ENCODE measurements at places on chromosomes 2 and 18. TPM values are rescaled to one million over a fixed set of nuclear protein-coding genes. Genes with fewer than 3 reads are reported as not detected.
A peak's percentile ranks its signal among the peaks of the same experiment; 100 is the strongest.

GRCh38 chr2:201816657-201817575 lies 10.6 kb downstream of the CDK15 start:
- DNase-seq = no peak

GRCh38 chr2:32172870-32173269 lies 7.2 kb downstream of the SLC30A6 start:
- DNase-seq = no peak

DNA sequence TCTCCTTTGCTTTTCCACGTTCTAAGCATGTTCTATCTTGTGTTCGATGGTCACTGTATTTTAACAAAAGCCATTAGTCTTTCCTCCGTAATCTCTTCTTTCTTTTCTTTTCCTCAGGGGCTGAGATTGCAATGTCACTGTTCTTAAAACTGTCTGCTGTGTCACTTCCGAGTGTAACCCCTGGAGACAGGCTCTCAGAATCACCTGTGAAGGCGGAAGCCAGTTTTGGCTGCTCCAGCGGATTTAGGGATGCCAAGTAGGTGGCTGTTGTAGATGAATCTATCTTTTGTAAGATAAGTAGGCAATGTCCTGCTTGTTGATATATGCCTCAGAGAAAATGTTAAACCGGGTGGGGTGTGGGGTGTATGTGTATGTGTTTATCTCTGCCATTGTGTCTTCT lies 94.7 kb upstream of the L3MBTL4 start:
- no peak for DNase-seq

DNA sequence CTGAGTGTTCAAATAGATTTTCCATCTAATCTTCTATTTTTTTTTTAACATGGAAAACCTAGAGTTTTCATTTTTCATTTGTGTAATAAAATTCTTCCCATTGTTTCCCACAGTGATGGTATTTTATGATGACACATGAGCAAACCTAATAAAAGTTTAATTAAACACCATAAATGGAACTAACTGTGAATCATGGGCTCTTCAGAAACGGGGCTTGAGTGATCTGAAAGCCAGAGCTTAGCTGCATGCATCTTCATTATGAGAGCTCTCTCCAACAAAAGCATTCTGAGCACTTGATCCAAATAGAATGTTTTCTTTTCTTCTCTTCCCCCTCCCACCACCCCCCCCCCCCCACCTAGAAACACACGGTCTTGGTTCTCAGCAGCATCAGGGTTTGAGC lies 82.1 kb upstream of the REV1 start:
- no peak for DNase-seq

- no peak for DNase-seq
These were observed 131.2 kb downstream of the THADA start for GRCh38 chr2:43464590-43464989.

- no peak for DNase-seq
These were observed 81.0 kb downstream of the APLF start for GRCh38 chr2:68548396-68548795.

DNA sequence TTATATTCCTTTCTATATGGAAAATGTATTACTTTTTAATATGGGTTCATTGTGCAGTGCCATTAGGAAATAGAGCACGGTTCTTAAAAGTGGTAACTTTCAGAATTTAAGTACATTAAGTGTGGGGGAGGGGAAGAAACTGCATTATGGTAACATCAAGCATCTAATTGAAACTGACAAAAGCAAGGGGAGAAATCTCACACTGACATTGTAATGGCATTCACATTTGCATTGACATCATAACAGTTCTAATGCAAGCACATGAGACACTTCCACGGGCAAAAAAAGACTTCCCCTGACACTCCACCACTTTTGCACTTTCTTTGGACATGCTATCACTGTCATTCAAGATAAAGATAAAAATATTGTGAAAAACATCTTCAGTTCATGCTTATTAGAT lies 431.3 kb upstream of the SMIM21 start:
- no peak for DNase-seq

DNA sequence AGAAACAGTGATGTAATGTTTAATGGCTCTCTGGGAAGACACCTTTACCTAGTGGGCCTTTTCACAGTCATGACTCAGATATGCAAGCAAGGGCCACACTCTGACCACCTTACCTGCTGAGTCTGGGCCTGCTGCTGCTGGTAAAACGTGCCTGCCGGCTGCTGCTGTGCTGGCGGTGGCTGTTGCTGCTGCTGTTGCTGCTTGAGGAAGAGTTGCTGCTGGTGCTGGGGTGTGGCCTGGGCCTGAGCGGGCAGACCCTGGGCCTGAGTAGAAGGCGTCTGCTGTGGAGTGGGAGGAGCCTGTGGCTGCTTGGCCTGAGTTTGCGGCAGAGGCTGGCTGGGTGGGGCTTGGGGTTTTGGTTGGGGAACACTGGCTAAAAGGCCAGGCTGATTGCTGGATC lies 81.6 kb upstream of the NFU1 start:
- DNase-seq = no peak

- no peak for DNase-seq
These were observed 132.4 kb downstream of the CYP26B1 start for GRCh38 chr2:72015266-72015665.

DNA sequence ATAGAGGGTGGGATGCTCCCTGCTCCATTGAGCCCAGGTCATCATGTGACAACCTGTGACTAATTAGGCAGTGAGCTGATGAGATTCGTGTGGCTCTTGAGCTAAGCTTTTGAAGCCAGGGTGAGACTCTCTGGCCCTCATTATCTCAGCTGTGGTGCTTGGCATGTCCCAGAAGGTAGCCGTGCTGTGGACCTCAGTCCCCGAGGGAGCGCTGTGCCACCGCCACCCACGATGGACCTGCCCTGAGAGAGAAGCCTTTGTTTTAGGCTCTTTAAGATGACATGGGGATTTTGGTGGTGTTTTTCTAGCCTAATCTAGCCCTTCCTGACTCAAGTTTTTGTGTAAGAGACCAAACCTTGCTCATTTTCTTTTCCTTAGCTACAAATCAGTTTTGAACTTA lies 66.4 kb downstream of the NEDD4L start:
- DNase-seq = no peak

GRCh38 chr2:33134086-33134771 lies 187.5 kb downstream of the LTBP1 start:
- DNase-seq = peak; percentile 61

- no peak for DNase-seq
These were observed 25.1 kb upstream of the FANCL start for GRCh38 chr2:58266211-58266610.

DNA sequence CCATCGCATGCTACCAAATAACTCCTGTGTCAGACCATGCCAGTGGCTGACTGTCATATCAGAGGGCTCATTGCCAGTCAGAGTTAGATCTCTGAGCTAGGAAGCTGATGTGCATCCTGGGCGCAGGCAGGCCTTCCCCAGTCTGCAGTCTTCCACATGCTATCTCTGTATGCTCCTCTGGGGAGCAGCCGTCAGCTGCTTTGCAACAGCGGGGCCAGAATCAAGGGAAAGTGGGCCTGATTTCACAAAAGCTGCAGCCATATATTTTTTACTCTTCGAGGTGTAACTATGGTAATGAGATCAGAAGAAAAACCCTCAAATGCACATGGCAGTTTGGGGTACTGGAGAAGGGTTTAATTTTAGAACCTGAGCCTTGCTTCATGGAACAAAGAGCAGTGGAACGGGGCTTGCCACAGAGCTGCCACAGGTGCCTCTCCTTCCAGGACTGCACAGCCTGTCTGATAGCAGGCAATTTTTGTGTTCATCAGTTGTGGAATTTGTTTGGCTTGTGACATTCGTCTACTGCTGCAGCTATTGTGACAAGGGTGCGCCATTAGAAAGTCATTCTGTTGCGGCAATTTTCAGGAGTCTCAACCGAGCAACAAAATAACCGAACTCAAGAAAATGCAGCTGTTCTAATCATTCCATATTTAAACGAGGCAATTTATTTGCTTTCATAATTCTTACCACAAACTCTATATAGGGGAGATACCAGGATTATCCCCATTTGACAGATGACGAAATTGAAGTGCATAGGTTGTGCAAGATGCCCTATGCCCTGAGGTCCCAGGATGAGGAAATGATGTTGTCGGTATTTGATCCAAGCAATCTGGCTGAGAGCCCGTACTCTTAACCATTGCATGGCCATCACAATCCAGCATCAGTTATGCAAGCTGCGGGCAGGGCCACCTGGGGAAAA lies 109.6 kb upstream of the CYRIA start:
- DNase-seq = no peak

DNA sequence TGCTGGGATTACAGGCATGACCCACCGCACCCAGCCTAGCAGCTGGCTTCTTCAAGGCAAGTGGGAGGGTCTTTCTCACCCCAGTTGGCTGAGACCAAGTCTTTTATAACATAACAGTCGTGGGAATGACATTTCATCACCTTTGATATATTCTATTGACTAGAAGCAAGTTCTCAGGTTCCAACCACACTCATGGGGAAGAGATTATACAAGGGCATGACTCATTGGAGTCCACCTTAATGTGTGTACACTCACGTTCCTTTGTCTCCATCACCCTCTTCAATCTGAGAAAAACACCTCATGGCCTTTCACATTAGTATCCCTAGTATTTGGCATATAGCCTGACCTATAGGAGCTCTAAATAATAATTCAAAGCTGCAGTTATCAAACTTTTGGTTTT lies 2.8 kb upstream of the BBS5 start:
- no peak for DNase-seq

GRCh38 chr2:179373816-179374215 lies 109.2 kb upstream of the SESTD1 start:
- DNase-seq = no peak

- no peak for DNase-seq
These were observed 193.8 kb upstream of the ARL4C start for GRCh38 chr2:234690569-234691213.

DNA sequence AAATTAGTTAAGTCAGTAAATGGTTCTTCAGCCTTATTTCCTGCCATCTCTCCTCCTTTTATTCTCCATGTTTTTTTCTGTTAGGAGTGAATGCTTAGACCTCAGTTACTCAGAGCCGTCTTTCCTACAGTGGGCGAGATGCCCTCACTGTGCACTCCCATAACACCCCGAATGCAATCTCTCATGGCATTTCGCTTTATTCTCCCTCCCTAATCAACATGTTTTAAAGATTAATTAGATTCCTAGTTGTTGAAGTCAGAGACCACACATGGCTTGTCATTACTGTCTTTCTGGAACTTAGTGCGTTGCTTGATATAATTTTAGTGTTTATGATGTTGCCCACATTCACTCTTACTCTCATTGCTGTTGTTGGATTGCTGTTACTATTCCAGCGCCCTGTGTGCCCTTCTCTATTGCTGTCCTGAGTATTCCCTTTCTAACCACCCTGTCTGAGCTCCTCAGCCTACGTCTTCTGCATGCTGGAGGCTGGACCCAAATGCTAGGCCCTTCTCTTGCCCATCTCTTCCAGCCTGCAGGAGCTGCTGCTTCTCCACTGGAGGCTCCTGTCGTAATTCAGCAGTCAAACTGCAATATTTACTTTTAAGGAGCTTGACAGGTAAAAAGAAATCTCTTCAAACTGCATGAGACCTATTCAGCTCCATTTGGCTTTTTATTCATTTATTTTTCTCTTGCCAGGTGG lies 99.3 kb downstream of the MAP2 start:
- no peak for DNase-seq

DNA sequence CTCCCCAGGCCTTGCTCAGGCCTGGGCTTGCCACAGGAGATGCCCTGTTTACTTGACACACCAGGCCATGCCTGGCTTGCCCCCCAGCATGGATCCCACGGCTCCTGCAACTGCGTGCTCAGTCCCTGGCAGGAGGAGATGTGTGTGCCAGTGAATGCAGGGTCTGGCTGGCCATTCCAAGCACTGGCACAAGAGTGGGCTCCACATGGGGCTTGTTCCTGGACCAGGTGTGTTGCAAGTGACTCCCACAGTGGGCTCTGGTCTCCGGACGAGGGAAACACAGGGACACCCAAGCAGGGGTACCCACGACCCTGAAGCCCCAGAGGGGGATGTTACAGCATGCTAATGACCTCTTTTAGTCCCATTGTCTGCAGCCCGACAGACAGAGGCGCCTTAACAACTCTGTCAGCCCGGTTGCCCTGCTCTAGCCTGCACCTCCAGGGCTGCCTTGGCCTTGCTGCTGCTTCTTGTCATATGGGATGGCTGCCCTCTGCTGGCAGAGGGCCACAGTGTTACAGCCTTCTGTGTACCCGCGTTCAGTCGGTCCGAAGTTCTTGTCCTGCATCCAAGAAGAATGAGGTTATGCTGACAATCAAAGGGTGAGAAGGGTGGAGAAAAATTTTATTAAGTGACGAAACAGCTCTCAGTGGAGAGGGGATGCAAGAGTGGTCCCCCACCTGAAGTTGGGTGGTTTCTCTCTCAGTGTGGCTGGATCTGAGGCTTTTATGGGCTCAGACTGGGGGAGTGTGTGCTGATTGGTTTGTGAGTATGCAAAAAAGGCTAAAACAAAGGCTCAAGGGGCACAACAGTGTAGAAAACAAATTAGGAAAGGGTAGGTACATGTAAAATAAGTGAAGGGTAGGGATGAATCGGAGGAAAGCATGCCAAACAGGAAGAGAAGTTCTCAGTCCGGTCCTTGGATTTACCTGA lies 180.4 kb downstream of the MBD5 start:
- DNase-seq = no peak

DNA sequence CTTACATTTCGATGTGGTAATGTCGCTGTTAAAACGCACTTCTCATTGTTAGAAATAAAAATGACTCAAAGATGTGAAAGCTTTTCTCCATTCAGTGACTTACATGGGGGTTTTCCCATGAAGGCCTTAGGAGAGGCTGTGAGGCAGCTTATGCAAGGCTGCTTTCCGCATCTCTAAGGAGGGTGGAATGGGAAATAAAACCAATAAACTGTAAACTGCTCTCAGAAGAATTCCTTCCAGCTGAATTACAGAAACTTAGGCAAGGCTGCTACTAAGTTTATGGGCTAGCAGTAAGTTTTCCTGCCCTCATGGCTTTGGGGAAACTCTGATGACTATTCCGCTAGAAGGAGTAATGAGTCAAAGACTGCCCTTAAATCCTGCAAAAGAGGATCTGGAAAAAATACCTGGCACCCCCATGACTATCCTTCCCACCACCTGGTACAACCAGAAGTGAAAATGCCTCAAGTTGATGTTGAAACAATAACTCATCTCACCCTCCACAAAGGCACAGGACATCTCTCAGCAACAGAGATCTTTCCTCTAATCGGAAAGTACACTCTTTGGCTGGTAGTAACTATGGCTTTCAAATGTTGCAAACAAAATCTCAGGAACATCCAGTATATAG lies 97.7 kb upstream of the SMAD7 start:
- no peak for DNase-seq

GRCh38 chr2:216653093-216653799 lies 20.0 kb downstream of the IGFBP2 start:
- no peak for DNase-seq

The OTOS gene
- not detected for total RNA-seq

The HMSD gene
- not detected for total RNA-seq

The LIPT1 gene
- total RNA-seq = 9.5 TPM

The ANKRD30B gene
- not detected for total RNA-seq

The TMEM163 gene
- 2.5 TPM for total RNA-seq

The C2orf72 gene
- not detected for total RNA-seq

The POTEJ gene
- total RNA-seq = not detected

All from thoracic aorta (tissue), 2 donors.